ENCODE measurements at places on chromosomes 3 and 15. TPM values are rescaled to one million over a fixed set of nuclear protein-coding genes. Genes with fewer than 3 reads are reported as not detected.

Gene UCN2
- polyA plus RNA-seq, result not detected

Gene WDR93
- not detected for polyA plus RNA-seq

Gene DNAJC17
- polyA plus RNA-seq, result 55.7 TPM

Gene OR5K2
- polyA plus RNA-seq, result not detected

DNA sequence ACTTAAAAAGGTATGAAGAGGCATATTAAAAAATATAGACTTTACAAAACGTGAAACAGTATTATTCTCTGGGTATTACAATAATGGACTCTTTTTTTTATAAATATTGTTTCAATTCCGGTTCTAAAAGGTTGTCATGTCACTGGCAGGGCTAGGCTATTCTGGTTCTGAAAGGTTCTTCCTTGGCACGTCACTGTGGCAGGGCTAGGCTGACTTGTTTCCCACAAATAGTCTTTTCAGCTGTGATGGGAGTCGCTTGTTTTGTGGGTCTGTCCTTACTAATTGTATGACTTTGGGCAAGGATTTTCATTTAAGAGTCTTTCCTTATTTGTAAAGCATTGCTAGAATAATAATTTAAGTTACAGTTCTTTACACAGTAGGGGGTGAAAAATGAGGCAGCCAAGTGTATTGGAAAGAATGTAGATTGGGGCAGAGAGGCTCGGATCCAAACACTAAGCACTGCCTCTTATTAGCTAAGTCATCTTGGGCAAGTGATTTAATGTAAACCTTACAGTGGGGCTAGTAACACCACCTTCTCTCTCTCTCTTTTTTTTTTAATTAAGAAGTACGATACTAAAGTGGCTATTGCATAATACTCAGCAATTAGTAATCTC lies 12.4 kb upstream of the MELTF start:
- no peak for DNase-seq

GRCh38 chr3:194097141-194097882 lies 38.6 kb upstream of the HES1 start:
- no peak for DNase-seq

- no peak for DNase-seq
These were observed 510.4 kb upstream of the AGTR1 start for GRCh38 chr3:148187296-148187695.

DNA sequence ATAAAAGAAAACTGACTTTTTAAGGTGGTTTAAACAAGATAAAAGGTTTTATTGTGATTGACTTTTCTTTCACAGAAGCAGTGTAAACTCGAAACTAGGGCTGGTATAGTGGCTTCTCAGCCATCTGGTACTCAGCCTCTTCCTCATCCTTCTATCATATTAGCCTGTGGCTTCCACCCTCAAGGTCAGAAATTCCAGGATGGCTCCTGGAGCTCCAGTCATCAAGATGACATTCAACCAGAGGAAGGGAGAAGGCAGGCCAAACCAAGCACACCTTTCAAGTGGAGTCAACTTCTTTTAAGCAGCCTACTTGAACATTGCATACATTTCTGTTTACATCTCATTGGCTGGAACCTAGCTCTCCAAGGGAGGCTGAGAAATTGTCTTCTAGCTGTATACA lies 1.3 kb upstream of the MESD start:
- no peak for DNase-seq

DNA sequence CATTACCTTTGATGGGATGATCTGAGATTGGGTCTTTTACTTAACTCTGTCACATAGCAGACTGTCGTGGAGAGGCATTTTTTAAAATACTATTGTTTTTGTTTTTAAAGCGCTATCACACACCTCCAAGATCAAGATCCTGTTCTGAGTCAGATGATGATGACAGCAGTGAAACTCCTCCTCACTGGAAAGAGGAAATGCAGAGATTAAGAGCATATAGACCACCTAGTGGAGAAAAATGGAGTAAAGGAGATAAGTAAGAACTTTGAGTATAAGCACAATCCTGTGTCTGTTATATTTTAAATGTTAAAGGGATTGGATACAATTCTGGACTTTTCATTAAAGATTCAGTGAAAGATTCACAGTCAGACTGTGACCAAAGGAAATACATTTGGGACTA lies 18.4 kb upstream of the ZBTB47 start:
- no peak for DNase-seq

DNA sequence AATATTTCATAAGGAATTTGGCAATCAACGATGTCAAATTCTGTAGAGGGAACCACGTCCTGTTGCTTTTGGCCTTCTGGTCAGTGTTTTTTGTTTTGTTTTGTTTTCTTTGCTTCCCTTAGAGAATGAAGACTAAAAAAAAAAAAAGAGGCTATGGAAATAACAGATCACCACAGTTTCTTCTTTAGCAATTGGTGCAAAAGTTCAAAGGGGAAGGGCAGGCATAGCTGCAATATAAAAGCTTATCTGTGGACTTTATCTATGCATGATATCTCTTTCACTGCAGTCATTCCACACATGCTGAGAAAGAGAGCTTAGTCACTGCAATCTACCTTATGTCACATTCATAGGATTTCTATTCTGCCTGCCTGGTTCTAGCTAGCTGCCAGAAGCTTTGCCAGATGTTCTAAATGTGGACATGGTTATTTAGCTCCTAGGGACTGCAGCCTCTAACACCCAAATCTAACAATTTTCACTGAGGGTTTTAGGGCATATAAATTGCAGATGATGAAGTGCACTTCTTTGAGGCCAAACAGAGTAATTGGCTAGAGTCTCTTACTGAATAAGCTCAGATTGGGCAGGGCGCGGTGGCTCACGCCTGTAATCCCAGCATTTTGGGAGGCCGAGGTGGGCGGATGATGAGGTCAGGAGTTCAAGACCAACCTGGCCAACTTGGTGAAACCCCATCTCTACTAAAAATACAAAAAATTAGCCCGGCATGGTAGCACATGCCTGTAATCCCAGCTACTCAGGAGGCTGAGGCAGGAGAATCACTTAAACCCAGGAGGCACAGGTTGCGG lies 637.2 kb downstream of the NTRK3 start:
- DNase-seq, result no peak

Measured in GM12878 (cell line).